ENCODE measurements at places on chromosomes 12 and 14. TPM values are rescaled to one million over a fixed set of nuclear protein-coding genes. Genes with fewer than 3 reads are reported as not detected.

GRCh38 chr12:6376870-6377666 lies 1.7 kb upstream of the SCNN1A start:
- peaks cover 38% of the 10 kb centered on the region for H3K4me1 ChIP-seq
- H3K4me3 ChIP-seq, result no peak overlapping the region
- DNase-seq, result no peak
- H3K36me3 ChIP-seq, result no peaks in the 10 kb centered on the region
- H3K27me3 ChIP-seq, result peaks cover 13% of the 10 kb centered on the region
- H3K27ac ChIP-seq, result no peak overlapping the region

Gene MEG3
- total RNA-seq, result not detected

GRCh38 chr14:99041141-99041819 lies 230.7 kb downstream of the BCL11B start:
- no peaks in the 10 kb centered on the region for H3K4me1 ChIP-seq
- H3K27ac ChIP-seq, result no peak overlapping the region
- H3K4me3 ChIP-seq, result no peak overlapping the region

GRCh38 chr12:16880864-16881285 lies 274.9 kb upstream of the LMO3 start:
- no peaks in the 10 kb centered on the region for H3K4me1 ChIP-seq
- no peak overlapping the region for H3K4me3 ChIP-seq
- H3K27ac ChIP-seq, result no peak overlapping the region
- H3K27me3 ChIP-seq, result no peaks in the 10 kb centered on the region

Gene CLEC1A
- not detected for total RNA-seq

Gene PLEKHG3
- 133 TPM for total RNA-seq

Gene ADGRD1
- total RNA-seq, result 0.23 TPM

GRCh38 chr14:76486251-76486743 lies 110.4 kb downstream of the ESRRB start:
- no peak overlapping the region for H3K27ac ChIP-seq
- no peaks in the 10 kb centered on the region for H3K36me3 ChIP-seq
- peaks cover 3% of the 10 kb centered on the region for H3K27me3 ChIP-seq

Gene TAS2R10
- total RNA-seq, result 0.30 TPM

DNA sequence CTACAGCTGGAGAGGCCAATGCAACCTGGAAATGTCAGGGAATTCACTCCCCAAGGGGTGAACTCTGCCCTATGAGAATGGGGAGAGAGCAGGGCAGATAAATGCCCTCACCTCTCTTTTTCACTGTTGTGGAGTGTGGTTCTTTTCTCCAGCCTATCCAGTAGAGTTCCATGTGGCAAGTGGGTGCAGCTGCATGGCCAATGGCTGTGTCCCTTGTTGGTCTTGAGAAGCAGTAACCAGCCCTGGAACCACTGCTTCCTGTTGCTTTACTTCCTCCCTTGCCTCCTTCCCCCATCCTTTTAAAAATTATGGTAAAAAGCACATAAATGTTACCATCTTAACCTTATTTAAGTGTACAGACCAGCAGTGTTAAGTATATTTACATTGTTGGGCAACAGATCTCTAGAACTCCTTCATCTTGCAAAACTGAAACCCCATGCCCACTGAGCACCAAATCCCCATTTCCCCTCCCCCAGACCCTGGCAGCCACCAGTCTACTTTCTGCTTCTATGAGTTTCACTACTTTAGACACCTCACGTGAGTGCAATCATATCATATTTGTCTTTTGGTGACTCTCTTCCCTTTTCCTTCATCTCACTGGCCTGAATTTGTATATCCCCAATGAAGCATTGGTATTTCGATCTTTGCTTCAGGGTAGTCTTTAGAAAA lies 77.0 kb upstream of the GRIP1 start:
- peaks cover 5% of the 10 kb centered on the region for H3K4me1 ChIP-seq
- no peak for DNase-seq
- H3K27ac ChIP-seq, result no peak overlapping the region
- H3K36me3 ChIP-seq, result no peaks in the 10 kb centered on the region

DNA sequence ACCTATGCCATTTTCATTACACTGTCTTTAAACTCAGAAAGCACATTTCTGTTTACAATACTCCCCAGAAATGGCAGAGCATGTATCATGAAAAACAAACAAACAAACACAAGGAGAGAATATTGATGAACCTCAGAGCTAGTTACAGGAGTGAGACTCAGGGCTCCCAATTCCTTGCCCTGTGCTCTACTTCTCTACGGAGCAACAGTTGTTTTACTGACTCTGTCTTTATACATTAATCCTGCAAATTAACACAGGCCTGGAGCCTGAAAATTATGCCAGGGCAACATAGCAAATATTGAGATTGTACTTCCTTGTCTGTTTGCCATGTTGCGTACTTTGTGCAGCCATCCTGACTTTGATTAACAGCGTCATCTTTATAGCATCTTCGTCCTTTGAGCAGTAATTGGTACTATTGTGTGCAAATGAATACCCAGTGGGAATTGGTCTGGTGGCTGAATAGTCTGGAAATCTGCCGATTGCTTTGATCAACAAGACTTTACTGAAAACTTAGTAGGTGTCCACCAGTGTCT lies 15.2 kb upstream of the AKAP6 start:
- H3K27me3 ChIP-seq, result no peaks in the 10 kb centered on the region
- H3K4me3 ChIP-seq, result no peak overlapping the region
- no peaks in the 10 kb centered on the region for H3K4me1 ChIP-seq
- H3K27ac ChIP-seq, result no peak overlapping the region

DNA sequence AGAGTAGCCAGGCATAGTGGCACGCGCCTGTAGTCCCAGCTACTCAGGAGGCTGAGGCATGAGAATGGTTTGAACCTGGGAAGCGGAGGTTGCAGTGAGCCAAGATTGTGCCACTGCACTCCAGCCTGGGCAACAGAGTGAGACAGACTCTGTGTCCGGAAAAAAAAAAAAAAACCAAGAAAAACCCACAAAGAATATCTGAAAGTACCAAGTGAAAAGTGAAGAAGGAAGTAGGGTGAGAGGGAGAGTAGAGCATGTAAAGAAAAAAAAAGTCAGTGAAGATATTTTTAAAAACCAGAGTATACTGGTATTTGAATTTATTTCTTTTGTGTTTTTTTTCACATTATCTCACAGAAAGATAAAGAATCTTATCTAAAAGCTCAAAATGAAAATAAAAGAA lies 43.3 kb upstream of the ISM2 start:
- no peak for DNase-seq
- no peaks in the 10 kb centered on the region for H3K27me3 ChIP-seq
- H3K4me3 ChIP-seq, result no peak overlapping the region
- peaks cover 9% of the 10 kb centered on the region for H3K4me1 ChIP-seq

- no peaks in the 10 kb centered on the region for H3K36me3 ChIP-seq
- no peak overlapping the region for H3K4me3 ChIP-seq
- H3K27me3 ChIP-seq, result no peaks in the 10 kb centered on the region
- H3K27ac ChIP-seq, result no peak overlapping the region
- no peak for DNase-seq
Observed at GRCh38 chr12:117658226-117658625, 296.8 kb upstream of the NOS1 start.

Gene CCT2
- 131 TPM for total RNA-seq

DNA sequence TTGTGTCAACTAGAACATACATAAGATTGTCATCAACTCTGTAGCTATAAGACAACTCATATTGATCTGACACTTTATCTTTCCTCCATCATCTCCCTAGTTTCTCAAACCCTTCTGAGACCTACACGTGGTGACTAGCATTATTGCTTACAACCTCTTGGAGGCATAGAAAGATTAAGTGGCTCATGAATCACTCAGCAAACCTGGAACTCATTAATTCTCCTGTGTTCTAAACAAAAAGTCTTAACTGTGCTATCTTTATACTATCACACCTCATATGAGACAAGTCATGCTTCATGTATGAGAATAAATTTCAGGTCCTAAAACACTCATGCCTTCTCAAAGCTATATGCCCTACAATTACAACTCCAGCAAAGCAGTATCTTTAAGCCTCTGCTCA lies 408.6 kb upstream of the SYT1 start:
- DNase-seq, result no peak
- no peaks in the 10 kb centered on the region for H3K36me3 ChIP-seq
- no peaks in the 10 kb centered on the region for H3K27me3 ChIP-seq
- no peak overlapping the region for H3K27ac ChIP-seq

Gene RFX4
- not detected for total RNA-seq

DNA sequence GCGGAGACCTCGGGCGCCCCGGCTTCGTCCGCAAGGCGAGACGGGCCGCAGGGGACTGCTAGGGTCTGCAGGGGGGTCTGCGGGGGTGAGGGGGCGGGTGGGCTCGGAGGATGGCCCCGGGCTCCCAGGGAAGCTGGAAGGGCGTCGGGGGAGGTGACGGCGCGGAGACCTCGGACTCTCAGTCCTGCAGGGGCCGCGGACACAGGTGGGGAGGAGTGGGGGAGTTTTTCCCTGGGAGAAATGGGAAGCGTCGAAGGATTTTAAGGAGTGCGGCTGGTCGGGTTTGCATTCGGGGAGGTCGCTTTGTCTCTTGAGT lies 25.9 kb downstream of the ZBTB42 start:
- peaks cover 10% of the 10 kb centered on the region for H3K36me3 ChIP-seq
- peak overlapping the region; percentile 49 for H3K4me3 ChIP-seq
- H3K4me1 ChIP-seq, result peaks cover 23% of the 10 kb centered on the region

Gene NTN4
- total RNA-seq, result 0.25 TPM

DNA sequence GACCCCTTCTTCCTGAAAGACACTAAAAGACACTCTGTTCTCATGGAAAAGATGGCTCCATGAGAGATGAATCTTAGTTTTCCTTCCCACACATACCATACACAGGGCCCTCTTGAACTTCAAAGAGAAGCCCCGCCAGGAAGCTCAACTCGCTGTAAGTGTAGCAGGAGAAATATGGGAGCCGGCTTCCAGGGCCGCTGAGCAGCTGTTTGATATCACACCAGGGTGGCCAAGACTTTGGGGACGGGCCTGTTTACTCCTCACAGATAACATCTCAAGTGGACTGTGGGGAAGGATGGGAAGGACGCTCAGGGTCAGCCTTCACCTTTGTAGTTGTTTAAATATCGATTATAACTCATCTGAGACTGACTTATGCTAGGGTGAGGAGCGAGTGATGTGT lies 235.5 kb upstream of the TBX3 start:
- H3K4me3 ChIP-seq, result no peak overlapping the region
- no peaks in the 10 kb centered on the region for H3K27me3 ChIP-seq
- H3K4me1 ChIP-seq, result no peaks in the 10 kb centered on the region
- no peaks in the 10 kb centered on the region for H3K36me3 ChIP-seq
- H3K27ac ChIP-seq, result no peak overlapping the region
- no peak for DNase-seq

- no peaks in the 10 kb centered on the region for H3K36me3 ChIP-seq
- DNase-seq, result no peak
- no peak overlapping the region for H3K4me3 ChIP-seq
Observed at GRCh38 chr12:71161591-71161990, 3.8 kb upstream of the TSPAN8 start.

- H3K4me1 ChIP-seq, result peaks cover 53% of the 10 kb centered on the region
- peak overlapping the region; percentile 45 for H3K4me3 ChIP-seq
- peak overlapping the region; percentile 81 for H3K27ac ChIP-seq
- H3K27me3 ChIP-seq, result peaks cover 2% of the 10 kb centered on the region
- H3K36me3 ChIP-seq, result peaks cover 3% of the 10 kb centered on the region
Observed at GRCh38 chr14:98210045-98210672, 1061.8 kb downstream of the BCL11B start.

Gene KRT8
- 0.65 TPM for total RNA-seq

DNA sequence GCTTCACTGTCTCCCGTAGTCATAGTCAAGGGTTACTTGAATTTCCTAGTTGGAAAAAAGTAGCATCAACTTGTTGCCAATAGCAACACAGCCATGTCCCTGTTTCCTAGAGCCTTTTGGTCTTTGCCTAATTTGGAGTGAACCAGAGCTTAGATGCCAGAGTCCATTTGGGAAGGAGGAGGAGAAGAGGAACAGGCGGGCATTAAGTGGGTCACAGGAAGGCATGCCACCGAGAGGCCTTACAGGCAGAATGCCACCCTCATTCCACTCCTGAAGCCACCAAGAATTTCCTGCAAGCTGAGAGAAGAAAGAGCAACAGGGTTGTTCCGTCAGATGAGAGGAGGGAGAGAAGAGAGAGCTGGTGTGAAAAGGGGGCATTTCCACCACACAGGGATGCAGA lies 339.5 kb downstream of the DPF3 start:
- peaks cover 19% of the 10 kb centered on the region for H3K4me1 ChIP-seq
- H3K36me3 ChIP-seq, result no peaks in the 10 kb centered on the region
- peaks cover 50% of the 10 kb centered on the region for H3K27me3 ChIP-seq
- no peak overlapping the region for H3K27ac ChIP-seq
- no peak for DNase-seq

GRCh38 chr12:72098622-72099021 lies 160.0 kb downstream of the TPH2 start:
- no peak for DNase-seq
- no peaks in the 10 kb centered on the region for H3K27me3 ChIP-seq
- H3K4me3 ChIP-seq, result no peak overlapping the region
- no peaks in the 10 kb centered on the region for H3K4me1 ChIP-seq
- no peaks in the 10 kb centered on the region for H3K36me3 ChIP-seq

DNA sequence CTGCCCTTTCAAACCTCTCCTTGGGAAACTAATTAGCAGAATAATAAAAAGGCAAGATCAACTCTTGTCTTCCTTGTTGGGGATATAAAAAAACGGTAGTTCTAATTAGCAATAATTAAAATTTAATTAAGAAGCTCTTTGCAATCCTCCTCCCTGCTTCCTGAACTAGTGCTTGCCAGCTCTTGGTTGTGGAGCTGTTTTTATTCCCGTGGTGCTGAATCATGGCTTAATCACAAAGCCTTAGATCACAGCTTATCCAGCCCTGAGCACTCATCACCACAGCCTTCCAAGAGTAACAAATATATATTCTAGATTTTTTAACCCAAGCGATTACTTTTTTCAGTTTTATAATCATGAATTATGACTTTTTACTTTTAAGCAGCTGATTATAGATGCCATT lies 63.2 kb upstream of the INSM2 start:
- peaks cover 33% of the 10 kb centered on the region for H3K27me3 ChIP-seq
- DNase-seq, result no peak
- H3K27ac ChIP-seq, result no peak overlapping the region
- no peaks in the 10 kb centered on the region for H3K36me3 ChIP-seq
- no peaks in the 10 kb centered on the region for H3K4me1 ChIP-seq

DNA sequence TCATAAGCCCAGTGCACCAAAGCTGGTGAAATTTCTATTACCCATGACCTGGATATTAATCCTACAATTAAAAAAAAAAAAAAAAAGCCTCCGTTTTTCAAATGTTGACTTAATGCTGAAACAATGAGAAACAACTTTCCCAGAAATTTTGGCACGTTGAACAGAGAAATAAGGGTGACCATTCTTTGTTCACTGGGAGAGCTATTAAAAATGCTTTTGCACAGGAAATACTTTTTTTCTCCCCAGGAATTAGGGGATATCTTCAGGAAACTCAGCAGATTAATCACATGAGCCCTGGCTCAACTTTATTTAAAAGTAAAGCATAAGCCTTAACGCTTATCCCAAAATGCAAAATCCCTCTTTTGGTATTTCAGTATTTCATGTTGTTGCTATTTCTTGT lies 54.8 kb upstream of the FLRT2 start:
- no peak for DNase-seq
- H3K36me3 ChIP-seq, result no peaks in the 10 kb centered on the region
- H3K27me3 ChIP-seq, result no peaks in the 10 kb centered on the region
- no peaks in the 10 kb centered on the region for H3K4me1 ChIP-seq
- no peak overlapping the region for H3K4me3 ChIP-seq
